ENCODE measurements at places on chromosomes 5 and 9. TPM values are rescaled to one million over a fixed set of nuclear protein-coding genes. Genes with fewer than 3 reads are reported as not detected.

Gene IFNA21
- total RNA-seq = not detected

Gene FGF1
- total RNA-seq = 2.2 TPM

Gene SPINK6
- total RNA-seq = not detected

Gene TAF11L10
- total RNA-seq = not detected

Gene TXNDC8
- total RNA-seq = not detected

Gene GFPT2
- total RNA-seq = 443 TPM

- DNase-seq = peak; percentile 58
Measured at GRCh38 chr9:72526901-72527800, 5.7 kb downstream of the TMC1 start.

GRCh38 chr9:99588747-99589146, 232.9 kb upstream of the NR4A3 start:
- no peak for DNase-seq

- DNase-seq = no peak
Measured at GRCh38 chr5:130102375-130102774, 198.1 kb downstream of the CHSY3 start.

DNA sequence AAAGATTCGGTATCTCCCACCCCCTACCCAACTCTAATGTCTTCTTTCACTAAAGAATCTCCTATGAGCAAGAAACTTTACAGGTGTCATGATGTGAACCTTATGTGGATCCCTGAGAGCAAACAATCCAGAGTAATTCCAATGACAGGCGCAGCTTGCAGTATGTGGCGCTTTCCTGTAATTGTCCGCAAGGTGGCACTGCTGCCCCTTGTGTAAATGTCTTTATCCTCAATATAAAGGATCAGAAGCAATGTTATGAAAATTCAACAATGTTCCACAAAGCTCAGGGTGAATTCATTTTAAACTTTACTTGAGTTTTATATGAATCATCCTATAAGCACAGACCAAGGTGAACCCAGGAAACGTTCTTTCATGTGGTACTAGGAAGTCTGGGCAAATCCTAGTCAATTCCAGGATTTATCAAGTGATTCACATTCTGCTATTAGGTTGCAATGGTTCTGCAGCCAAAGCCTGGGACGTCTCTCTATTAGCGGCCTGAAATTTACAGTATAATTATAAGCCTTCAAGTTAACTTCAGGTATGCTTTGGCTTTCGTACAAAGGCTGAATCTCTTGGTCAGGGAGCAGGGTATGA, 113.7 kb downstream of the TRPM6 start:
- peak; percentile 60 for DNase-seq

- DNase-seq = no peak
Measured at GRCh38 chr5:121862801-121863200, 11.1 kb downstream of the FTMT start.

- DNase-seq = no peak
Measured at GRCh38 chr5:179119415-179120170, 59.4 kb downstream of the ZNF354C start.

- DNase-seq = no peak
Measured at GRCh38 chr9:19620326-19620725, 168.5 kb downstream of the SLC24A2 start.

DNA sequence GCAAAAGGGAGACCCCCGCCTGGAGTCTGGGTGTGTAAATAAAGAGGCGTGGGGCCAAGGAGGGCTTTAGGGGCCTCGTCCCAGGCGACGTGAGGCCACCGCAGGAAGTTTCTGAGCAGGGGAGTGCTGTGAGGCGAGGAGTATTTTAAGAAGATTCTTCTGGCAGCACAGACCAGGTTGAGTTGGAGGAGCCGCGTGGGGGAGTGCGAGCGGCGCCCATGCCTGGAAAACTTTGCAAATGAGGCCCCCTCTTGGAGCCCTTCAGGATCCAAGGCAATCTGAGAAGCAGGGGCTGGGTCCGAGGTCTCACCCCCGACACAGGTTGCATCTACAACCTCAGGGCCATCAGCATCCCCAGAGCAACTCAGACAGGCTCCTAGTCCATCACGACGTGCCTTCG, 24.3 kb upstream of the CPLX2 start:
- DNase-seq = no peak

DNA sequence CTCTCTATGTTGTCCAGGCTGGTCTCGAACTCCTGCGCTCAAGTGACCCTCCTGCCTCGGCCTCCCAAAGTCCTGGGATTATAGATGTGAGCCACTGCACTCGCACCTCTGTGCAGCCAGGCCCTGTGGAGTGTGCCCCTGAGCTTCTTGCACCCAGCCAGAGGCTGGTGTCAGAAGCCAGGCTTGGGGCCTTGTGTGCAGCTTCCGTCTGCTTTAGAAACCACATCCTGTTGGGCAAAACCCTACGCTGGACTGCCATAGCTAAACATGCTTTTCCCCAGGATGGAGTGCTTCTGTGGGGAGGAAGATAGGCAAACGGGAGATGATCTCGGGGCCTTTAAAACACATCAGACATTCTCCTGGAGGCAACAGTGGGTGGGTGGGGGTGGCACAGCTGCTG, 40.1 kb downstream of the PRRT1B start:
- DNase-seq = no peak

DNA sequence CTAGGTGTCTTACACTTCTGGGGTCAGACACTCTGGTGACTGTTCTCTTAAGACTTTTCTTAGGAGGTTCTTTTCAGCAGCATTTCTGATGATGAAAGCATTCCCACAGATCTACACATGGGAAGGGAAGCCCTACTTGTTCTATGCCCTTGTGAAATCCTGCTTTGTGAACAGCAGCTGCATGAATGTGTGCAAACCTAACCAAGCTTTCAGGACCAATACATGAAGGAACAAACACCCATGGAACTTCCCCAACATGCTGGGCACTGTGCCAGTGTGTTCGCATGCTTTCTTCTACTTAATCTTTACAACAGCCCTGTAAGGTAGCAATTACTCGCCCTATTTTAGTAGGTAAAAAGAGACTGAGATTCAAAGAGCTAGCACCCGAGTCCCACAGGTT, 439.9 kb upstream of the KLF4 start:
- DNase-seq = no peak

Measured in omental fat pad (tissue), 4 donors.